ENCODE measurements at places on chromosomes 11 and 22. TPM values are rescaled to one million over a fixed set of nuclear protein-coding genes. Genes with fewer than 3 reads are reported as not detected.

Gene MS4A3
- not detected for total RNA-seq

Gene MEI1
- total RNA-seq: not detected

Gene FOLR2
- 12.1 TPM for total RNA-seq

Gene MMP12
- not detected for total RNA-seq

Gene ACCS
- 21.7 TPM for total RNA-seq

Gene SSTR3
- not detected for total RNA-seq

Gene GLYATL2
- total RNA-seq: 1.1 TPM

Gene SESN3
- total RNA-seq: 5.5 TPM

Gene OR10S1
- total RNA-seq: not detected

DNA sequence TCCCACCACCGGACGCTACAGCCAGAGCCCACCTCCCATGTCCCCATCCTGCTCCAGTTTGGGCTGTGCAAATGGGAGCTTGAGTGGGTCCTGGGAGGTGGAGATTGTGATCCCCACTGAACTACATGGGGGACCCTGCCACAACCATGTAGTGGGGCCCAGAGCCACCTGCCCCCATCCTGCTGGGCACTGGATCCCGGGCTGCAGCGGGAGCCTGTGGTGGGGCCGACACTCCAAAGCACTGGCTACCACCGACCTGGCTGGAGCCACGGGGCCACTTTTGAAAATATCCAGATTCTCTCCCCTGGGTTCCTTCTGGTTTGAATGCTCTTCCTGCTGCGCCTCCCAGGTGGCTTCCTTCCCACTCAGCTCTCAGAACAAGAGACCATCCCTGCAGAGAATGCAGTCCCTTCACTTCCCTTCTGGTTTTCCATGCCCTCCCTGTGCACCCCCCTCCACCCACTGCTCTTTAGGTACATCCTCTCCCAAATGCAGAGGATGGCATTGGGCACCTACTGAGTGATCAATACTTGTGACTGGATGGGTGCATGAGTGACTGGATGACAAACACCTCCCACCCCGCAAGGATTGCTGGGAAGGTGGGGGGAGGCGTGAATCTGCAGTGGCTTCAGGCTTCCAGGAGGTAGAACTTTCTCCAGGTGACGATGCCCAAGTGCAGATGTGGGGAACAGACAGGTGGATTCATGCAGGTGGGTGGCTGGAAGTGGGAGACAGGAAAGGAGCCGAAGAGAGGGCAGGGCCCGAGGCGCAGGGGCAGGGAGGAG is 846 bp upstream of the UNC93B1 start:
- no peak for DNase-seq

DNA sequence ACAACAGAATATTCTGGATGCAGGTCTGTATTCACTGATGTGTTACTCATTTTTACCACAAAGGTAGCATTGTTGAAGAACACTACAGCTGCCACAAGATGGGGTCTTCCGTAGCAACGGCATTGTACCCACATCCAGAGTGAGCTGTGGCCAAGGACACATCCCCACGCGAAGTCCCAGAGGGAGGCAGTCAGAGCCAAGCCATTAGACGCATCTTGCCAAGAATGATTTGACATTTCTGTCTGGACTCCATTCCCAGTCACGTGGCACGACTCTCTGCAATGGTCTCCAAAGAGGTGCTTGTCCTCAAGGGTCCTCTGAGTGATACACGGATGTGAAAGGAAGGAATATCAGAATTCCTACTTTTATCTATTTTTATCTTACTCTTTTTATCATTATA is 15.5 kb downstream of the OPCML start:
- DNase-seq: no peak

DNA sequence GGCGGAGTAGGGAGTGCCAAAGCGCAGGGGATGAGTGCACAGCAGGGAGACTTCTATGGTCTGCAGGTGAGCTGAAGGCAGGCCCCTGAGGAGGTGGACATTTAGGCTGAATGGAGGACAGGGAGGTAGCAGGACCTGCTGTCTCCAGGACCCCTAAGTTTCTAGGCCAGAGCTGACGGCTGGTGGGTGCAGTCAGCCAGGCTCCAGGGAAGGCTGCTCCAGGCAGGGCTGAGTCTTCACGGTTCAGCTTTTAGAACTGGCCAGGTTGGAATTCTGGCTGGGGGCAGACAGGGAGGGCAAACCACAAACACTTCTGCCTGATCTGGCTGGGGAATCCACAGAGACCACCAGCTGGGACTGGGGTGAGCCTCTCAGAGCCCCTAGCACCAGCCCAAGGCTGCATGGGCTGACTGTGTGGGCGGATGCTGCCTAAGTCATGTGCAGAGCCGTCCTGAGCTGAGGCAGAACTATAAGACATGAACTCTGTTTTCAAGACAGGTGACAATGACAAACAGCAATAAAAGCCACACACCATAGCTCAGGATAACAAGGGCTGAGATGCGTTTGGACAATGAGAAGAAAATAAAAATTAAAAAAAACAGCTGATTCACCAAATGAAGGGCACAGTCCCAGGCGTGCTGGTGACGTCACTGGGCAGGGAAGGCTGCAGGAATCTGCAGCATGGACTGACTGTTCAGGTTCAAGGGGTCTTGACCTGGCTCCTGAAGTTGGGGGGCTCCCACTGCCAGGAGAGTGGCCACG is 10.4 kb upstream of the MALAT1 start:
- no peak for DNase-seq

DNA sequence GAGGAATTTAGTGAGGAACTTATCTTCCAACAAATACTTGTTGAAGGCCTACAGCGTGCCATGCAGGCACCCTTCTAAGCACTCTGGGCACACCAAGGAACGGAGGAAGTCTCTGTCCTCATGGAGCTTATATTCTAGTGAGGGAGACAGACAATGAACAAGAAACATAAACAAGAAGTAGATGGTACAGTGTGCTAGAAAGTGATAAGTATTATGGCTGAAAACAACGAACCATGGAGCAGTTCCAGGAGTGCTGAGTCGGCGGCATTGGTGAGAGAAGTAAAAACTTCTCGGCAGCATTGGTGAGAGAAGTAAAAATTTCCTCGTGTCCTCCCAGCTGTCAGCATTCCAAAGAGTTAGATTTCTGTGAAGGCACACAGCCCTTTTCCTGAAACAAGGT is 53.2 kb downstream of the FAM76B start:
- DNase-seq: no peak

GRCh38 chr11:107563702-107564101 is 1.8 kb downstream of the ALKBH8 start:
- DNase-seq: no peak

GRCh38 chr22:31692186-31692886 is 30.3 kb upstream of the PISD start:
- DNase-seq: no peak

GRCh38 chr22:19604711-19605268 is 80.6 kb upstream of the CLDN5 start:
- DNase-seq: no peak

DNA sequence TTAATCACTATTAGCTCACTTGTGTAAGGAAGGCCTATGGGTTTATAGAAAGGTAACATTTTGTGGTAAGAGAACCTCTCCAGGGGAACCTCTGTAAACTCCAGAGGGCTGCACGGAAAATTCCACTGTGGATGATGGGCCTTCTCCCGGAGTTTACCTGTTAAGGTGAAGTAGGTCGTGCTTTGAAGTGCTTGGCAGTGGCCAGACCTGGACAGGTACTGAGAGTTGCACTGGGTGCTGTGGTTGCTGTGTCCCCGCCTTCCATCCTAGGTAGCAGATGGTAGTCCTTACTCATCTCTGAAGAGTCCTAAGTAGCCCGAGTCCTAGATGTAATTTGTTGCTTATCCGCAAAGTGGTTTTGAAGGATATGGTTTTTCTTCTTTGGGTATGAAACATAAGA is 133.4 kb downstream of the TEAD1 start:
- no peak for DNase-seq

GRCh38 chr11:62612366-62613290 is at the start of the genes EML3 and ROM1:
TSS of gene EML3 (minus strand) at chr11:62612775. CDS start at chr11:62612457, 318 bp downstream.
TSS of gene ROM1 (plus strand) at chr11:62613257. CDS start at chr11:62613282, 25 bp downstream.
- peak; percentile 95 for DNase-seq

DNA sequence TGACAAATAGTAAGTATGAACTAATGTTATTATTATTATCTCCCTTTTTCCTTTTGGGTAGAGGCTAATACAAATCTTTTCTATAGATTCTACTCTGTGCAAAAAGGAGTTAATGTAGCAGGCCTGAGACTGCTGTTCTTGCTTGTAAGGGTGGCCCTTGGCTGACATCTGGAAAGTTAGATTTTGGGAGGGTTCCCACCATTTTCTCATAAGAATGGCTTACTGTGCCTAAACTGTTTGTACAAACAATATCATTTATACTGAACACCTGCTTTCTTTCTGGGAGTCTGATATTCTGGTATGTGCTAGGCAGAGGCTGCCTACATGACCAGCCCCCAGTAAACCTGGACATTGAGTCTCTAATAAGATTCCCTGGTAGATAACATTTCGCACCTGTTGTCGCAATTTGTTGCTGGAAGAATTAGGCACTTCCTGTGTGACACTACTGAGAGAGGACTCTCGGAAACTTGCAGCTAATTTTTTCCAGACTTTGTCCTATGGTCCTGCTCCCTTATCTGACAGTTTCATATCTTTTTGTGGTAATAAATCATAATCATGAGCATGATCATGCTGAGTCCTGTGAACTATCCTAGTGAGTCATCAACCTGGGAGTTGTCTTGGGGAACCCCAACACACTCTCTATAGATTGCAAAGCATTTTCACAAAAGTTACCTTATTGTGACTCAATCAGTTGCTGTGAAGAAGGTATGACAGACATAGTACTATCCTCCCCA is 257.7 kb upstream of the CCDC90B start:
- no peak for DNase-seq

DNA sequence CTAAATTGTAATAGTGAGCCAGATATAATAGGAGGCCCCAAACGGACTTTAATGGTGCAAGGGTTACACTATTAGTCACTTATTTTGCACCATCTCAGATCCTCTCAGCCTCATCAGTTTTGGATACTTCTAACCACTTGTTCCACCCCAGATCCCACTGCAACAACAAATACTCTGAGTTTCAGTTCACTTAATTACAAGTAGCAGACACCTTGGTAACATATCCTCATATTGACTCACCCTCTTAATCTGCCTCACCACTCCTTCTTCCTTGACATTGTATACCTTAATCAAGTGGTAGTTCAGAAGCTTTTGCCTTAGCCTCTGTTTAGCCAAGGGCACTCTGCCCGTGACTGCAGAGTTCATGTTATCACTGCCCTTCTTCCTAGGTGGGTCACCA is 256.1 kb upstream of the UBASH3B start:
- DNase-seq: no peak

GRCh38 chr22:46517255-46517761 is 20.1 kb downstream of the CELSR1 start:
- no peak for DNase-seq

DNA sequence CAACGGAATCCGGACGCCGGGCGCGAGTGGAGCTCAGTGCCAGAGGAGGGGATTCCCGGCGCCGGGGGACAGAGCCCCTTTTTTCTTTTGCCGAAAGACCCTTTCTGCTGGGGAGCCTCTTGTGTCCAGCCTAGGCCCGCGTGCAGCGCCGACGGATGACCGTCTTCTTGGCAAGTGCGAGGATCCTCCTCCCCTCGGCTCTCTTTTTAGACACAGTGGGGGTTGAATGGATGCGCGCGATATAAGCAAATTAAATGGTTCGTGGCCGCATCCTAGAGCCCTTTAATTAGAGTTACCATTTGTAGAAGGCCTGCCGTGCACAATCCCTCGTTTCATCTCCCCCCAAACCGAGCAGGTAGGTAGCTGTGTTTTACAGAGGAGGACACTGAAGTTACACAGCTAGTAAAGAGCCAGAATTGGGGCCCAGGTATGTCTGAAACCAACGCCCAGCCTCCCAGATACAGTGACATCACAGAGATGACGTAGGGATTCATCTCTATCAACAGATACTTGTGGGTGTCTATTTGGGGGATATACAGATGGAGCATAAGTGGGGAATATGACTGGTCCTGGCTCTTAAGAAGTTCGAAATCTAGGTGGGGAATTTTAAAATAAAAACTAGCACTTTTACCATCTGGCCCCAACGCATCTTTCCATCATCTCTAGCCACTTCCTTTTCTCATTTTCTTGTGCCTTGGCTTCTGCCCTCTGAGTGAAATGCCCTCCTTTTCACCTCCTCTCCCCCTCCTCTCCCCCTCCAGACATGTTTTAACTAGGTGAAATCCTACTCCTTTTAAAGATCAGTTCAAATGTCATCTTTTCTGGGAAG is 875 bp downstream of the TCP11L1 start:
- no peak for DNase-seq

- DNase-seq: peak; percentile 47
These were observed 12.9 kb upstream of the CRY2 start for GRCh38 chr11:45834298-45834756.

- DNase-seq: no peak
These were observed 31.7 kb upstream of the GCAT start for GRCh38 chr22:37775785-37776638.

DNA sequence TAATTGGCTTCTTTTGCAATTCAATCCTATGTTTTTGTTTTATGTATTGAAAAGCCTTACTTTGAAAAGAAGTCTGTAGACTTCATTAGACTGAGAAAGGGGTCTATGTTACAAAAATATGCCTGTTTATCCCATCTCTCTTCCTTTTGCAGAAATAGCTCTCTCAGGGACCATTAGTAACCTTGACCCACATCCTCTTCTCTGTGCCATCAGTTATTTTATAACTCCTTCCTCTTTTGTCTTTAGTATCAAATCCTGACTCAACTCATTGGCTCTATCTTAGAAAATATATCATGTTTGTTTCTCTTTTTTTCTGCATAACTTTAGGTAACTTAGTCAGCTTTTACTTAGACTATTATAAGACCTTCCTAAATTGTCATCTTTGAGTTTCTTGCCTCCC is 20.3 kb downstream of the ZC3H12C start:
- DNase-seq: no peak

GRCh38 chr22:23849009-23850006 is 8.4 kb upstream of the SLC2A11 start:
- peak; percentile 94 for DNase-seq

DNA sequence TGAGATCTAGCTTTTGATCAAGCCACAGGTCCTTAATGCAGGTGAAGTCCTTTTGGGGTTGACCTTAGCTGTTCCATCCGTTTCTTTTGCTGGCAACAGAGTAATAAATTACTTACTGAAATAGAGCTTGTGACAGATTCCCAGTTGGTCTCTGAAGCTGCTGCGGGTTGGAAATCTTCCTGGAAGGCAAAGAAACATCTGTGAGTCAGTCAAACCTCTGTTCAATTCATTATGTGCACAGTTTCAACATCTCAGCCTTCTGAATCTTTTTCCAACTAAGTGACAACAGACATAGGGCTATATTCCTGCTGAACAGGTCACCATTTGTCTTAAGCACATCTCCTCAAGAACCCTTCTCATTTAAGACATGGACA is 88.9 kb upstream of the DDI1 start:
- DNase-seq: no peak

GRCh38 chr11:132254906-132255305 is 884.5 kb downstream of the NTM start:
- DNase-seq: no peak

DNA sequence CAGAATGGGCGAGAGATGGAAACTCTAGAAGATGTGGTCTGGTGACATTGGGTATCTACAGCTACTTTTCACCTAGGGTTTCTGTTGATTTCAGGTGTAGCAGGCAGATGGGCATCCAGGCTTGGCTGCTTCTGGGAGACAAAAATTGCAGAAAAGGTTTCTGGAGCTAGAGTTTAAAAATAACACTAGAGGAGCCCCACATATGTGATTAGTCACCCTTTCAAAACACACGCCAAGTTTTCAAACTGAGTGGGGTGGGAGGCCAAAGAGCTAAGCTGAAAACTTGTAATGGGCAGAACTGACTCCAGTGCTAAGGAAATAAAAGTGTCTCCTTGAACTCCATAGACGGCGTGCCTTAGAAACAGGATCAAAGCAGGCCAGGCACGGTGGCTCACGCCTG is 80.8 kb downstream of the GRK3 start:
- no peak for DNase-seq

GRCh38 chr22:33557836-33558235 is 362.4 kb downstream of the LARGE1 start:
- no peak for DNase-seq

GRCh38 chr11:104442321-104442720 is 278.4 kb upstream of the PDGFD start:
- no peak for DNase-seq

Measured in stomach (tissue), 19 donors.